Colonic mucosa (tissue), 4 donors: ENCODE measurements at places on chromosomes 5 and 9.

DNA sequence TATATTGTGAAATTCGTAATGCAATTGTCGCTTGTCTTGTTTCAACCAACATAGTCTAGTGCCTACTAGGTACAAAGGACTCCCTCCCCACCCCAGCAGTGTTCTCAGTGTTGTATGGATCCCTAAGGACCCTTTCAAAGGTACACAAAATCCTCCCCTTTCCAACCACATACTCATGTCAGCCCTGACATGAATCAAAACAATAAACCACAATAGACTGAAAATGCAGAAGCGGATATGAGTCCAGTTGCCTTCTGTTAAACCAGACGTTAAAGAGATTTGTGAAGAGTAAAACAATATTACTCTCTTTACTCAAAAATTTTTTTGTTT lies 82.4 kb upstream of the IFNK start:
- DNase-seq: no peak

DNA sequence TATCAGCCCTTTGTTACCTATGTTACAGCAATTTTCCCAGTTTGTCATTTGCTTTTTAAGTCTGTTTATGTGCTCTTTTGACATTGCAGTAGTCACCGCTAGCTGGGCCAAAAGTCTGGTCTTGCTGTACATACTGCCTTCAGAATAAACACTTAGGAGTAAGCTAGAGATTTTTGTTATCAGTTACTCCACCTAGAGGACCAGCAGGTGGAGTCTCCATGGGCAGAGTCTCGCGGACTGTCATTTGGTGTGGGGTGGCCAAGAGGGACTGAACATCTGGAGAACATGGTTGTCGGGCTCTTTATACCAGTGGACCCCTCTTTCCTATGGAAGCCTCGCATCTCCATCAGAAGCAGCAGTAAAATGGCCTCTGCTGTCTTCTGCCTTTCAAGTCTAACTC lies 10.8 kb upstream of the MGAT1 start:
- DNase-seq: no peak

GRCh38 chr5:54224103-54224826 lies 86.1 kb downstream of the ARL15 start:
- DNase-seq: no peak

- DNase-seq: no peak
Measured at GRCh38 chr9:121708768-121709488, 57.5 kb downstream of the DAB2IP start.

DNA sequence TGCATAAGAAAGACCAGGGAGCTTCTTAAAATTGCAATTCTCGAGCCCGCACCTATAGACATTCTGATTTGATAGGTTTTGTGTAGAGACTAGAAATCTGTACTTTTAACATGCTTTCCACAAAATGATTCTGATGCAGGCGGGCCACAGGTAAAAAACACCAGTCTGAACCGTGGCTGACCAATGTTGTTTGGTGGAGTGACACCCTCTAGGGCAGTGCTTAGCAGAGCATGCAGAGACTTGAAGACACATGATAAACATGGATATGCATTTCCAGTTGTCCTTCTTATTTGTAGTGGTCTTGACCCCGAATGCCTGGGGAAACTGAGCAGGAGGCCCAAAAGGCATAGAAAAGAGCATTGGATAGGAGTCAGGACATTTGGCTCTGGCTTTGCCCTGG lies 10.5 kb upstream of the COL15A1 start:
- DNase-seq: no peak

DNA sequence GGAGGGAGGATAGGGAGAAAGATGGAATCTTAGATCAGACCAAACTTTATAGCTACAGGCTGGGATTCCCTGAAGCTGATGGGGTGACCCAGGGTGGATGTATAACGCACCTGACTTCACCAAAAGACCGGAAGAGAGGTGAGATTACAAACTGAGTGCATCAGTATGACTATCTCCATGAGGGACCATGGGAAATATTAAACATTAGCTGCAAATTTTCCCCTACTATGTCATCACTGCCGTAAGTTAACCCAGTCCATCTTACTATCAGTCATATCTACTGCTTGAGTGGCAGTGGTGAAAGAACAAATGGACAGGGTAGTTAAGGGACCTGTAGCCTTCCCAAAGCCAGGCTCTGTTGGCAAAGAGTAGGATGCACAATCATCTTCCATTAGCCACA lies 368.3 kb downstream of the EFNA5 start:
- DNase-seq: no peak

GRCh38 chr5:179870403-179870903 lies 11.8 kb upstream of the MRNIP start:
- no peak for DNase-seq

- DNase-seq: peak; percentile 44
Measured at GRCh38 chr9:122904466-122904822, 715 bp downstream of the RC3H2 start.

DNA sequence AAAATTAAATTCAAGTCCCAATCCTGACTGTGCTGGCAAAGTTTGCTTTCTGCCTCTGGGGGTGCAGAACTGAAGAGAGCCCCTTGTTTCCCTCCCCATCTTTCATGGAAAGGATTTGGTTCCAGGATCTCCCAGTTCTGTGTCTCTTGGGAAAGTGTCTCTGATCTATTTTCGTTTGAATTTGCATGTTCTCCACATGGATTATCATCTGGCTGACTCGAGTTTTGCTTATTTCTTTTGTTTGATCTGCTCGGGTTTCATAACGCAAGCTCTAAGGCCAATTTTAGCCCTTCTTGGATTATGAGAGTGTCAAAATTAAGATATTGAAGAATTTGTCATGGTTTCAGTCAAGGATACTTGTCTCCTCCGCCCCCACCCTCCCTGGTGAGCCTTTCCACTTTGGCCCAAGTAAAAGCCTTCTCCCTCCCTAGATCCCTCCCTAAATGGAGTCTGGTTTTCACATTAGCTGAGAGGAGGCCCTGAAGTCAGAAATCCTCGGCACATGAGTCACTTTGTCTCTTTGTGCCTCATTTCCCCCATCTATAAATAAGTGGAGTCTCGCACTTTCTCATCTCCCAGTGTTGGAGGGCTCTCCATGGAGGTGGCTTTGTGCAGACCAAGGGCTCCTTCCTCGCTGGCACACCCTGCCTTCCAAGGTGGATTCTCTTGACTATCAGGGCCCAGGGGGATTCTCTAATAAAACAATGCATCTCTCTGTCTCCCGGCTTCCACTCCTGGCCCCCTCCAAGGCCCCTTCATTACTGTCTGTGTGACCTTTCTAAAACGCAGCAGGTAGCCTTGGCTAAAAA lies 17.3 kb downstream of the ADRB2 start:
- DNase-seq: no peak

DNA sequence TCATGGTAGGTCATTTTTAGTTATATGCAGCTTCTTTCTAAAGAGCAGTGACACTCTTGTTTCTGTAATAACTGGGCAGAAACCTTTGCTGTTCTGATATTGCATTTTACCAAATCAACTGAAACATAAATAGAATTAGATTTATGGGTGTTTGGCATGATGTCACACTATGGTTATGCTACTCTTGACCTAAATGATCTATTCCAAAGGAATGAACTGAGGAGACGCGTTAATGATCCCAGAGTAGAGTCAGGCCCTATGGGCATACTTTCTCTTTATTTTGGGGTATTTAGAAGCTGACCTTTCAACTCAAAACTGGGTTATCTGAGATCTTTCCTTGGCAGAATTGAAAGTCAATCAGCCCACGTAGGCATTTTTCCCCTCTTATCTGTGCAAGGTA lies 146.8 kb upstream of the ADAMTSL1 start:
- no peak for DNase-seq

DNA sequence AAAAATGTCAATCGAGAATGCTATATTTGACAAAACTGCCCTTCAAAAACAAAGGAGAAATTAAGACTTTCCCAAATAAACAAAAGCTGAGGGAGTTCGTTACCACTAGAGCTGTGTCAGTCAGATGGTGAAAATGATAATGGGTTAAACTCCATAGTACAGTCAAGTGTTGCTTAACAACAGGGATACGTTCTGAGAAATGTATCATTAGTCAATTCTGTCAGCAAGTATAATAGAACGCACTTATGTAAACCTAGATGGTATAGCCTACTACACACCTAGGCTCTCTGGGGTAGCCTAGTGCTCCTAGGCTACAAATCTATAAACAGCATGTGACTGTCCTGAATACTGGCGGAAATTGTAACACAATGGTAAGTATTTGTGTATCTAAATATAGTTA lies 138.7 kb downstream of the DRD1 start:
- DNase-seq: no peak

- DNase-seq: no peak
Measured at GRCh38 chr9:94250456-94250855, 8.6 kb upstream of the ZNF169 start.

GRCh38 chr5:58491216-58491892 lies at the start of gene GAPT:
TSS of gene GAPT (plus strand) at chr5:58491435. CDS start at chr5:58494537, 3,102 bp downstream.
- no peak for DNase-seq

- no peak for DNase-seq
Measured at GRCh38 chr5:149282027-149282965, 10.6 kb downstream of the AFAP1L1 start.

- DNase-seq: no peak
Measured at GRCh38 chr5:60943624-60944023, 1.2 kb downstream of the ERCC8 start.

- no peak for DNase-seq
Measured at GRCh38 chr9:105835721-105836120, 141.4 kb downstream of the TMEM38B start.

- no peak for DNase-seq
Measured at GRCh38 chr9:69965416-69966145, 78.1 kb upstream of the MAMDC2 start.

GRCh38 chr5:66647146-66647856 lies 51.1 kb downstream of the MAST4 start:
- DNase-seq: no peak

DNA sequence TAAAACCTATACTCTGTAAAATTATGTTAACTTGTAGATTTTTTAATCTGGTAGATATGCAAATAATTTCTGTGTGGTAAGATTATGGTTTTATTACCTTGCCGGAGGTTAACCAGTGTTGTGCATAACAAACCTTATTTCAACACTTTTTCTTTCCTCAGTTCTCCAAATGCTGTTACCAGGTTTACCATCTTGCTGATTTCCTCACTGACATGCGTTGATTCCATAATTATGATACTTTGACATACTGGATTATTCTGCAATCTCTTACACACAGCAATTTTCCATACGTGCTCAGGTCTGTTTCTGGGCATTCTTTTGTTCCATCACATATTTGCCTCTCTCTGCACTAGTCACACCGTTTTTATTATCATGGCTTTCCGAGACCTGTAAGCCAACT lies 77.6 kb downstream of the TTC39B start:
- no peak for DNase-seq
